ENCODE measurements at places on chromosomes 6 and 20.

- H3K4me1 ChIP-seq: no peaks in the 10 kb centered on the region
- H3K27ac ChIP-seq: no peak overlapping the region
- no peak overlapping the region for H3K4me3 ChIP-seq
- DNase-seq: no peak
- no peaks in the 10 kb centered on the region for H3K36me3 ChIP-seq
- no peaks in the 10 kb centered on the region for H3K27me3 ChIP-seq
These were observed 53.5 kb upstream of the APCDD1L start for GRCh38 chr20:58568483-58569240.

DNA sequence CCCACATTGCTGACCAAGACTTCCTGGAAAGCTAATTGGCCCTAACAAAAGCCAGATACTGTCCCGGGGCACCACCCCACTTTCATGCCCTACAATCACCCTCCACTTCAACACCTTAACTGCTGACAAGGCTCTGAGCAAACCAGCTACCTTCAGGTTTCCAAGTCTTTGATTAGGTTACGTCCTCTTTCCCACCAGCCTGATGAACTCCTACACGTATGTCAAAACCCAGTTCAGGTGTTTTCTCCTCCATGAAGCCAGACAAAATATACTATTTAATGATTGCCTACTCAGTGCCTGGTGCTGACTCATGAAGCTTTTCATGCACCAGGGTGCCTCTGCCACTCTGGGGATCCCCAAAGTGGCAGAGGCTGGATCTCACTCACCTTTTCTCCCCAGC is 58.6 kb downstream of the CDH22 start:
- no peaks in the 10 kb centered on the region for H3K27me3 ChIP-seq
- DNase-seq: no peak
- no peak overlapping the region for H3K27ac ChIP-seq
- no peaks in the 10 kb centered on the region for H3K4me1 ChIP-seq
- no peaks in the 10 kb centered on the region for H3K36me3 ChIP-seq

- H3K27me3 ChIP-seq: peaks cover 20% of the 10 kb centered on the region
- no peak overlapping the region for H3K4me3 ChIP-seq
- DNase-seq: no peak
- no peak overlapping the region for H3K27ac ChIP-seq
These were observed 521 bp upstream of the LKAAEAR1 start for GRCh38 chr20:64084685-64085152.

DNA sequence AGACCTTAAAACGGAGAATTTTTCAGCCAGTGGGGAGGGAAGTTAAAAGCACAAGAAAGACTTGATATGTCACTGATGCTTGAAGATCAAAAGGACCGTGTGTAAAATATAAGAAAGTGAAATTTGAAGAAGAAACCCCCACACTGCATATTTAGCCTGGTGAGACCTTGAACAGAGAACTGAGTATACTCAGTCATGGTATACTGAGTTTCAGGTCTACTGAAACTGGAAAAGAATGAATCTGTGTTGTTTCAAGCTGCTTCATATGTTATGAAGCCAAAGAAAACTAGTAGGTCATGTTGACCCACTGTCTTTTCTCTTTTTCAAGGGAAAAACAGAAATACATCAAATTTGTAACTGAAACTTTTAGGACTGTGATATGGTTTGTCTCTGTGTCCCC is 443.8 kb upstream of the GJE1 start:
- no peak overlapping the region for H3K4me3 ChIP-seq
- no peak for DNase-seq
- H3K27ac ChIP-seq: no peak overlapping the region
- H3K4me1 ChIP-seq: peaks cover under 1% of the 10 kb centered on the region

DNA sequence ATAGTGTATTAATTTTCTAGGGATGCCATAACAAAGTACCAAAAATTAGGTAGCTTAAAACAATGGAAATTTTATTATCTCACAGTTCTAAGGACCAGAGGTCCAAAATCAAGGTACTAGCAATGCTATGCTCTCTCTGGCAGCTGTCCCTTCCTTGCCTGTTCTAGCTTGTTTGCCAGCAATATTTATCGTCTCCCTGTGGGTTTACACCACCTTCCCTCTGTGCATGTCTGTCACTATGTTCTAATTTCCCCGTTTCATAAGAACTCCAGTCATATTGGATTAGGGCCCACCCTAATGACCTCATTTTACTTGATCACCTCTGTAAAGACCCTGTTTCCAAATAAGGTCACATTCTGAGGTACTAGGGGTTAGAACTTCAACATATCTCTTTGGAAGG is 217.2 kb downstream of the IBTK start:
- DNase-seq: no peak
- no peak overlapping the region for H3K4me3 ChIP-seq
- H3K27ac ChIP-seq: no peak overlapping the region
- H3K36me3 ChIP-seq: no peaks in the 10 kb centered on the region
- peaks cover 8% of the 10 kb centered on the region for H3K4me1 ChIP-seq

DNA sequence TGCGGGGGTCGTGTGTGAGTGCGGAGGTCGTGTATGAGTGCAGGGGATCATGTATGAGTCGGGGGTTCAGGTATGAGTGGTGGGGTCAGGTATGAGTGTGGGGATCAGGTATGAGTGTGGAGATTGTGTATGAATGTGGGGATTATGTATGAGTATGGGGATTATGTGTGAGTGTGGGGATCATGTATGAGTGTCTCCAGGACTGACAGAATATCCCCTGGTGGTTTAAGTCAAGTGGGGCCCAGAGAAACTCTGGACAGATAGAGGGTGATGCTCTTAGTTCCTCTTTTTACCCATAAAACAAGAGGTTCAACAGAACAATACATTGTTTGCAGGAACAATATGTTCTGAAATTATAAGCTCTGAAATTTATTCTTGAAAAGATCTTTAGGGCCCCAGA is 131.9 kb downstream of the UST start:
- no peak overlapping the region for H3K27ac ChIP-seq
- H3K36me3 ChIP-seq: no peaks in the 10 kb centered on the region

DNA sequence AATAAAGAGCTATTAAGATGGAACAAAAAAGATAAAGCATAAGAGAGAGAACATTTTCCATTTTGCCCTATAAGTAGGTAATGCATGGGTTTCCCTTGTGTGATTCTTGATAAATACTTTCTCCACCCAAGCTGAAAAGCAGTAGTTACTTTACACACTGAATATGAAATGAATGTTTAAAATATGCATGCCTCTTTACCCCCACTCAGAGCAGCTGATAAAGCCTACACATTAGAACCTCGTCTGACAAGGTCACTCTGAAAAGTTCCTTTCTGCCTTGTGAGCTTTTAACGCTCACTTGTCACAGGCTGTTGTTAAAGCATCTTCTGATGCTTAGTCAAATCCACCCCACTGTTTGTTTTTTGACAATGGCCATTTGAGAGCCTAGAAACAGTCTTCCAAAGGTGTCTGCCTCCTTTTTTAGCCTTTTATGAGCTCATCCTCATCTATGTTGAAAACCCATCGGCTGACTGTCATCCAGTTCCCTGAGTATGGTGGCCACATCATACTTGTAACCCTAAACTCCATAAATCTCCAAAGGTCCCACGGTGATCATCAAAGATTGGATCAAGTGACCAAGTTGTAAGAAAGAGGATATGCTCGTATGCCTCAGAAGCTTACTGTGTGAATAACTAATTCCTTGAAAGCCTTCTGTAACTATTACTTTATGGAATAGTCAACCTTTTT is 102.8 kb downstream of the ATXN1 start:
- H3K4me3 ChIP-seq: no peak overlapping the region
- no peaks in the 10 kb centered on the region for H3K36me3 ChIP-seq
- no peak for DNase-seq
- H3K27ac ChIP-seq: no peak overlapping the region
- H3K4me1 ChIP-seq: no peaks in the 10 kb centered on the region

GRCh38 chr6:138736640-138737039 is 36.9 kb upstream of the CCDC28A start:
- H3K4me3 ChIP-seq: no peak overlapping the region
- no peaks in the 10 kb centered on the region for H3K27me3 ChIP-seq
- DNase-seq: no peak

DNA sequence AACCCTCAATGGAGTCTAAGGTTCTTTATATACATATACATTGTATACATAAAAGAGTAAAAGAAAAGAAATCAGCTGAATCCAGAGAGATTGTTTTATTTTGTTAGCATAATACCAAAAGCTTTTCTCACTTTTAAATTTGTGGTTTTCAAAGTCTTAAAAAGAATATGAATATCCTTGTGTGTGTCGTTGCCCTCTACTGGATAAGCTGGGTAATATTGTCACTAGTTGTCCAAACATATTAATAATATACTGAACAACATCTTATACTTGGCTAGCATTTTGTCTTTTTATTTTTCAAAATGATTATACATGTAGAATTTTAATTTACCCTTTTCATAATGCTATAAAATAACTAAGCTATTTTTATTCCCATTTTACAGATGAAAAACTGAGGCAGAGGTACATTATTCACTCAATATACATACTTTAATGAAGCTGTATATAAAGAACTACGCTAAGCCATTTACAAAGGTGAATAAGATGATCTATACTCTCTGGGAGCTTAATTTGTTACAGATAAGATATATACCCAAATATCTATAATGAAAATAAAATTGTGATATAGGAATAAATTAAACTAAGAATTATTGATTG is 531.7 kb downstream of the TFAP2B start:
- DNase-seq: no peak
- no peaks in the 10 kb centered on the region for H3K4me1 ChIP-seq
- no peaks in the 10 kb centered on the region for H3K27me3 ChIP-seq
- H3K4me3 ChIP-seq: no peak overlapping the region

DNA sequence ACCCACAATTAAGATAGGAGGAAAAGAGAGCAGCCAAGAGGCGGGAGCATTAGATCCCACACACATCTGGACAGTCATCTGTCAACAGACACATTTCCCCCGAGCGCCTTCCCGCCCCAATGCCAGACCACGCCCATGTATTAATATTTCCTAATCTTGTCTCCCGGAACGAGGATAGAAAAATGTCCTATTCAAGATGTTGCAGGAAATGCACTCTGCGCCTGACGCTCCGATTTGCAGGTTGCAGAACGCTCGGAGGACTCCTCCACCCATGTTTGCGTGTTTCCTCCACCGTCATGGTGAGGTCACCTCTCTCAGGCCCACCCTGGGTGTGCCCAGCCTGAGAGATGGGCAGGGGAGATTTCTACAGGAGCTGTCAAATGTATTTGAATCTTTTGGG is 215.2 kb downstream of the TAF4 start:
- DNase-seq: no peak
- H3K27me3 ChIP-seq: no peaks in the 10 kb centered on the region
- H3K4me1 ChIP-seq: no peaks in the 10 kb centered on the region
- H3K36me3 ChIP-seq: peaks cover 5% of the 10 kb centered on the region

- DNase-seq: no peak
- no peaks in the 10 kb centered on the region for H3K36me3 ChIP-seq
- H3K4me1 ChIP-seq: no peaks in the 10 kb centered on the region
- H3K27ac ChIP-seq: no peak overlapping the region
These were observed 132.4 kb upstream of the STXBP5 start for GRCh38 chr6:147071776-147072175.

DNA sequence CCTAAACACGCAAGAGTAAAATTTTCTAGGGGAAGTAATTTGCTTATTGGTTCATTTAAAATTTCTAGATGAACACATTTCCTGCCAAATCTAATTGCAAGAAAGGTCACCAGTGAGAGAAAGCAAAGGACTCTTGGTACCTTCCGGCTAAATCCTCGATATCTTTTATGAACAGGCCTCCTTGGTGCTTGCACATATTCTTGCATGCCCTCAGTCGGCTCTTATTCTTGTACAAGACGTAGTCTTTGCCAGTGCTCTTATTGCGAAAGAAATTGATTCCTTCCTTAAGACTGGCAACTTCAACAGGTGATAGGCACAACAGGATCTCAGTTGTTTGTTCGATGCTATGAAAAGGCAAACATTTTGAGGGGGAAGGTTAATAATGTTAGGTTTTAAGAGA is 141.7 kb upstream of the CARMIL1 start:
- H3K36me3 ChIP-seq: no peaks in the 10 kb centered on the region
- H3K27ac ChIP-seq: peak overlapping the region; percentile 80
- H3K27me3 ChIP-seq: no peaks in the 10 kb centered on the region
- H3K4me1 ChIP-seq: peaks cover 6% of the 10 kb centered on the region
- no peak for DNase-seq
- no peak overlapping the region for H3K4me3 ChIP-seq

- DNase-seq: no peak
- no peak overlapping the region for H3K4me3 ChIP-seq
- no peaks in the 10 kb centered on the region for H3K27me3 ChIP-seq
- no peak overlapping the region for H3K27ac ChIP-seq
These were observed 164.2 kb downstream of the PHF3 start for GRCh38 chr6:63799813-63800212.

- H3K4me3 ChIP-seq: no peak overlapping the region
- no peak overlapping the region for H3K27ac ChIP-seq
- H3K27me3 ChIP-seq: no peaks in the 10 kb centered on the region
- no peaks in the 10 kb centered on the region for H3K4me1 ChIP-seq
- no peaks in the 10 kb centered on the region for H3K36me3 ChIP-seq
- DNase-seq: no peak
These were observed 70.8 kb upstream of the AHI1 start for GRCh38 chr6:135568379-135568778.

- H3K36me3 ChIP-seq: peaks cover 78% of the 10 kb centered on the region
- peak; percentile 90 for DNase-seq
- H3K4me1 ChIP-seq: peaks cover 18% of the 10 kb centered on the region
- no peaks in the 10 kb centered on the region for H3K27me3 ChIP-seq
- peak overlapping the region; percentile 75 for H3K27ac ChIP-seq
These were observed 15.5 kb downstream of the UCKL1 start for GRCh38 chr20:63940472-63941266.

DNA sequence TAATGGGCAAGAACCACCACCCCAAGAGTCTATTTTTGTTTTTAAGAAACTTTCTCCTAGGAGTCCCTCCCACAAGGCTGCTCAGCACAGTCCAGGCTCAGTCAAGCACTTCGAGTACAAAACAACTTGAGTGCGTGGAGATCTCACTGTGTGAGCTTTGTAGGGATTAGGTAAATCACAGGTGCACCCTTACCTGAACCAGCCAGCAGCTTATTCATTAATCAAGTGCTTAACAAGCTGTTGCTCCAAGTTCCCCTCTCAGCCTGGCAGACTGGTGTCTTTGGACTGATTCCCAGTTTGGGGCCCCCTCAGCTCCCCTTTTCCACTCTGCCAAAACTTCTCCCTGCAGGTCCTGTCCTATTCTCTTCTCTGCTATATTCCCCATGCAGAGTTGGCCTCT is 133.1 kb downstream of the LY86 start:
- no peaks in the 10 kb centered on the region for H3K27me3 ChIP-seq
- peaks cover 9% of the 10 kb centered on the region for H3K4me1 ChIP-seq
- H3K4me3 ChIP-seq: no peak overlapping the region

DNA sequence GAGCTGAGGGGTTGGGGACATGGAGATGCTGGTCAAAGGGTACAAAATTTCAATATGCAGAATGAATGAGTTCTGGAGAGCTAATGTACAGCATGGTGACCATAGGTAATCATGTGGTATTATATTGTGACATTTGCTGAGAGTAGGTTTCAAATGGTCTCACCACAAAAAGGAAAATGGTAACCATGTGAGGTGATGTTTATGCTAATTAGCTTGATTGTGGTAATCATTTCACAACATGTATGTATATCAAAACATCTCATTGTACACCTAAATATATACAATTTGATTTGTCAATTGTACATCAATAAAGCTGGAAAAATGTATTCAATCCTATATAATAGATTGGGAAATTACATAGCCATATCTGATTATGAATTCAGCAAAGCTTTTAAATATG is 29.5 kb upstream of the TMEM14A start:
- DNase-seq: no peak
- no peaks in the 10 kb centered on the region for H3K36me3 ChIP-seq
- H3K4me3 ChIP-seq: no peak overlapping the region
- H3K4me1 ChIP-seq: no peaks in the 10 kb centered on the region
- no peaks in the 10 kb centered on the region for H3K27me3 ChIP-seq
- no peak overlapping the region for H3K27ac ChIP-seq

All from RWPE2 (cell line).